ENCODE measurements at places on chromosomes 7 and 10. TPM values are rescaled to one million over a fixed set of nuclear protein-coding genes. Genes with fewer than 3 reads are reported as not detected.

GRCh38 chr7:135843214-135843613 is 94.6 kb upstream of the FAM180A start:
- DNase-seq, result no peak

GRCh38 chr10:73926152-73926764 is 15.3 kb downstream of the PLAU start:
- DNase-seq, result no peak

GRCh38 chr7:114343949-114344708 is 70.5 kb upstream of the FOXP2 start:
- DNase-seq, result no peak

GRCh38 chr7:97460433-97460832 is 271.5 kb upstream of the TAC1 start:
- DNase-seq, result no peak

DNA sequence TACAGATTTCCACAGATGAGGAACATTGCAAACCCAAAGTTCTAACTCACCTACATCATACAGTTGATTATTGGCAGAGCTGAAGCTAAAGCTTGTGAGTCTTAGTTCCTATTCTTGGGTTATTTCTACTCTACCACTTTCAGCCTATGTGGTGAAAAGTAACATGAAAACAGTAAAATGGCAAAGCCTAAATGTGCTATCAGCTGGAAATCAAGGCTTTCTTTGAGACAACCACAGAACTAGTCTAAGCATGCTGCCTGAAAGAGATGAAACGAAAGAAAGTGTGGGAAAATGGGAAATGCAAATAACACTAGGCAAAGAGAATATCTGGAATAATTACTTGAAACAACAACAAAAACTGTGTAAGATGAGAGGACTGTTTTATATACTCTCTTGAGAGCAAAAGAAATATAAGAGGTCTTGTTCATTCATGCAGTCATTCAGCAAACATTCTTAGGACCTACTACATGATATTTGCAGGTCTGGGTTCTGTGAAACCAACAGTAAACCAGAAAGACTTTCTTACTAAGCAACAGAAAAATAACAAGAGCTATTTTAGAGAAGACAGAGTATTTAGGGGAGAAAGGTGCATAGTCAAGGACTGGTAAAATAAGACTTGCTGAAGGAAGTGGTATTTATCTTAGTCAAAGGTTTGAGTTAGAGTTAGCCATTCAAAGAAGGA is 437.1 kb downstream of the HTR7 start:
- no peak for DNase-seq

DNA sequence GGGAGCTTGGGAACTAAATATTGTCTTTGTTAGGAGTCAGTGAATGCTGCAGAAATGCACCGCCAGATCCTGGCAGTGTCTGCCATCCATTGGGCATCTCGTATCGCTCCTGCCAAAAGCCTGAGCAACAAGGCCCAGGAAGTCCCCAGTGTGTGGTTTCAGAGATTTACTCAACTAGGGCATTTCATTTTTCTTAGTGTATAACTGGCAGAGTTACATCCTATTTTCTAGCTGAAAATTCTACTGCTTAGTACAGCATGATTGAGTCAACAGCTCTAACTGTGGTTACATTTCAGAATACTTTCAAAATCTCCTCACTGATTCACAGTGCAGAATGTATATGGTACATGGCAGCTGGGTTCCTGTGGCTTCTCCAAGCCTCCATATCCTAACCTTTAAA is 95.8 kb upstream of the CREB5 start:
- DNase-seq, result peak; percentile 70

GRCh38 chr10:32049113-32049512 is 7.1 kb downstream of the KIF5B start:
- DNase-seq, result peak; percentile 51

- no peak for DNase-seq
Measured at GRCh38 chr7:150410131-150410530, 31.0 kb downstream of the ZNF775 start.

DNA sequence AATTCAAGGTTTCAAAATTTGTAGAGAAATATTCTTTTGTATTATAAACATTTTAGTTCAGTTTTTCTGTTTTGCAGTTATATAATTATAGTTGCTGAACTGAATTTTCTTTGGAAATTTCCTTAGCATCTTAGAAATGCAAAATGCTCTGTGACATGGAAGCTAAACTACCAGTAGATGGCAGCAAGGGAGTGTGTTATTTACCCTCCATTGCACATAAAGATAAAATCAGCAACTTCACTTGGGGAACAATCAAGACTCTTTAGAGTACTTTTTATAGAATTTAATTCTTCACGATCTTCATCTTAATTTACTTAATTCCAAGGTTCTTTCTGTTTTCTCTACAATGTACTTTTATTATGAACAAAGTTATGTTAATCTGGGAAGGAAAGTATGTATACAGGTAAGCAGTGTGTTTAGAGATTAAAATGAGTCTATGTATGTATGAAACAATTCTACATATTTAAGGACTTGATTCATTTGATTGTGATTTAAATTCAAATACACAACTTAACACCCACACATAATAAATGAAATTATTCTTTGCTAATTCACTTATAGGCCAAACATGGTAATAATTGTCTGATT is 404.2 kb downstream of the THSD7A start:
- peak; percentile 86 for DNase-seq

DNA sequence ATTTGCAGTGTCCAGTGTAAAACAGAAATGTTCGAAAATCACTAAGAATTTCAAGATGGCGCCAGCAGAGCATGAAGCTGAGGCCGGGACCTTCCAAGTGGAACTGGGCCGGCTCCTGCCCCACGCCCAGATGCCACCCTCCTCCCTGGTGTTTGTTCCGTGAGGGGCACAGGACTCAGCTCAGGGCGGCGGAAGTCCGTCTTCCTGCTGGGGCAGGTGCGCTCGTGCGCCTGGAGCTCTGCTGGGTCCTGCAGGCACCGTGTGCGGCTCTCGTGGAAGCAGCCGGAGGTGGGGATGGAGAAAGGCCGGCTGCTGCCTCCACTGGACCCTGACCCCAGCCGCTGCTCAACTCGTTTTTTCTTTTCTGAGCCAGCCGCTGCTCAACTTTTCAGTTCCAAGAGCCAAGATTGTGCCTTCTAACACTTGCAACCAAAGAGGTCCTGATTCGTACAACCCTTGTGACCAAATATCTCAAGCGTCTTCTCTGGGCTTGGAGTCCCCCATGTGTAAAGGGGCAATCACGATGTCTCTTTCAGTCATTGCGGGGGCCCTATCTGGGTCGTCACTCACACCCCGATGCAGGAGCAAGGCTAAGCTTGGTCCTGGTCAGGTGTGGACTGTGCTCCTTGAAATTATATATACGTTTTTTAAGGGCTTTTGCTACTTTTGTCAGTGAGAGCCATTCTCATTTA is 334.4 kb downstream of the ADARB2 start:
- DNase-seq, result no peak

- DNase-seq, result no peak
Measured at GRCh38 chr7:80773787-80774508, 135.5 kb downstream of the CD36 start.

- DNase-seq, result no peak
Measured at GRCh38 chr7:82286798-82287140, 156.8 kb downstream of the CACNA2D1 start.

GRCh38 chr7:123367031-123367430 is 167.3 kb upstream of the SLC13A1 start:
- DNase-seq, result no peak

MMD2 gene
- not detected for polyA plus RNA-seq

ZCCHC24 gene
- polyA plus RNA-seq, result 33.2 TPM

PMPCB gene
- polyA plus RNA-seq, result 94.4 TPM

LFNG gene
- polyA plus RNA-seq, result 1.2 TPM
